ENCODE measurements at places on chromosomes 3 and 15.

DNA sequence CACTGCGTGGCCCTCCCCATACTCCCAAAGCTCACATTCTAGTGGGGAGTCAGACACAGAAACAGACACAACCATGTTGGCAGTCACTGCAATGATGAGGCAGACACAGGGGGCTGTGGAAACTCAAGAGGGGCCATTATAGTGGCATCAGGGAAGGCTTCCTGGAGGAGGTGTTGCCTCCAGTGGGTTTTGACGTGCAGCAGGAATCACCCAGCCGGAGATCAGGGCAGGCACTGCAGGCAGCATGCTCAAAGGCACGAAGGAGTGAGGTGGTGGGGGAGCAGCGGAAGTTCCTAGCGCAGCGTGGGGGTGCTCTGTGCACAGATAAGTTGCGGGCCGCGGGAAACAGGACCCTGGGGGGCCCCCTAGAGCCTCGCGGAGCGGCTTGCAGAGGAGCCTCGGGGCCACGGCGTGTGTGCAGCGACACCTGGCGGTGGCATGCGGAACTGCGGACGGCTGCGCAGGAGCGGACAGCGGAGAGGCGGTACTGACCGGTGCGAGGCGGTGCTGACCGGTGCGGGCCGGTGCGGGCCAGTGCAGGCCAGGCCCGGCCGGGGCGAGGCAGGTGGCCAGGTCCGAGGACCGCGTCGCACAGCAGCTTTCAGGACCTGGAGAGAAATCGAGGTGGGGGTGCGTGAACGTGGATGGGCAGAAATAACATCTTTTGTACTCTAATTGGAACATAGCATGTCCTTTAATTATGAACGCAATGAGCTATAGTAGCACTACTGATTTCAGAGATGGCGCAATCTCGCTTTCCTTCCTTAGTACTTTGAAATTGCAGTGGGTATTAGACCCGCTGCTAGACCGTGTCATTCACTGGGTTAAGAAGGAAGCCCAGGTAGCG lies 101.5 kb downstream of the FBLN2 start:
- peak; percentile 97 for DNase-seq

DNA sequence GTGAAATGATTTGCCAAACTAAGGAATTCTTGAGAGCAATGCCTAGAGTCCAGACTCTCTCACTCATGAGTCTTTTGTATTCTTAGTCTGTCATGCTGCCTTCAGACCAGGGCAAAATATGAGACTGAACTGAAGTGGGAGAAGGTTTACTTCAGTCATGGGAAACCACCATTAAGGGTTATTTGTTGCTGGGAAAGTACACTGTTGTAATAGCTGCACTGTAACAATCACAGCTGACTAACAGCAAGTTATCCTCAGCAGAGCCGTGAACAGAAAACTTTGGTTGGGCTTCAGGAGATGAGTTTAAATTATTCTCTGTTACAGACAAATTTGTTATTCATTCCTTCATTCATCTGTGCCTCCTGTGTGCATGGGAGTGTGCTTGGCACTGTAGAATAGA lies 258.5 kb downstream of the ROBO2 start:
- no peak for DNase-seq

DNA sequence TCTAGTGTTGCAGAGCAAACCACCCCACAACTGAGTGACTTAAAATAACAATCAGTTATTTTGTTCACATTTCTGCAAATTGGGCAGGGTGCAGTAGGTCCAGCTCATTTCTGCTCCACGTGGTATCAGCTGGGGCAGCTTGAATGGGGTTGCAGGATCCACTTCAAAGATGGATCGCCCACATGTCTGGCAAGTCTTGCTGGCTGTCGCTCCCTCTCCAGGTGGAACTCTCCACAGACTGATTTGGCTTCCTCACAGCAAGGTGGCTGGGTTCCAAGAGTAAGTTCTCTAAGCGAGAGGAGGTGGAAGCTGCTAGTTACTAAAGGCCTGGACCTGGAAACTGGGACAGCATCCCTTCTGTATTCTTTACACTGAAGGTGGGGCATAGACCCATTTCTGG lies 213.3 kb downstream of the SLC9A9 start:
- DNase-seq, result no peak

DNA sequence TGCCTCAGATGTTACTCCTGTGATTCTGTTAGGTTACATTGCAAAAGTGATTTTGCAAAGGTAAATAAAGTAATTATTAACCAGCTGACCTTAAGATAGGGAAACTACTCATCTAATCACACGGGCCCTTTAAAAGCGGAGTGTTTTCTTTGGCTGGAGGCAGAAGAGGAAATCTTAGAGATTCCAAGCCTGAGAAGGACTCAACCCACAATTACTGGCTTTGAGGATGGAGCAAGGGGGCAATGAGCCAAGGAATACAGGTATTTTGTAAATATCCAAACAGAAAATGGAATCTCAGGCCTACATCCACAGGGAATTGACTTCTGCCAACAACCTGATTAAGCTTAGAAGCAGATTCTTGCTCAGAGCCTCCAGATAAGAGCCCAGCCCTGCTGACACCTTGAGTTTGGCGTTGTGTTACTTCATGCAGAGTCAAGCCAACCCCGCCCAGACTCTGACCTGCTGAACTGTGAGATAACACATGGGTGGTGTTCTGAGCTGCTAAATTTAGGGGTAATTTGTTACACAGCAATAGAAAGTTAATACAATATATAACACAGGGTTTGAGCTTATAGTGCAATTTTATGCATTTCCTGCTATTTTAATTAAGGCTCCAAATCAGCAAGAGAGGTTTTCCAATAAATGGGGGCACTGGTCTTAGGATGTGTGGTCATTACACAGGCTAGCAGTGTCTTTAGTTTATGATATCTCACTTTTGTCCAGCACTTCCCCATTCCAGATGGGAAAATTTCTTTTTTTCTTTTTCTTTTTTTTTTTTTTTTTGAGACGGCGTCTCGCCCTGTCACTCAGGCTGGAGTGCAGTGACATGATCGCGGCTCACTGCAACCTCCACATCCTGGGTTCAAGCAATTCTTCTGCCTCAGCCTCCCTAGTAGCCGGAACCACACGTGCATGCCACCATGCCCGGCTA lies 19.5 kb downstream of the NFKBIZ start:
- no peak for DNase-seq

- DNase-seq, result no peak
Measured at GRCh38 chr3:19598870-19599269, 335.1 kb downstream of the EFHB start.

- no peak for DNase-seq
Measured at GRCh38 chr15:53226559-53226958, 436.4 kb upstream of the ONECUT1 start.

- DNase-seq, result no peak
Measured at GRCh38 chr3:50612234-50612882, 784 bp upstream of the CISH start.

GRCh38 chr3:100590114-100590839 lies 19.1 kb upstream of the ADGRG7 start:
- peak; percentile 57 for DNase-seq

GRCh38 chr3:63926309-63926708 lies 14.1 kb upstream of the SCAANT1 start:
- no peak for DNase-seq

- DNase-seq, result no peak
Measured at GRCh38 chr15:29091666-29092065, 178.0 kb downstream of the NSMCE3 start.

DNA sequence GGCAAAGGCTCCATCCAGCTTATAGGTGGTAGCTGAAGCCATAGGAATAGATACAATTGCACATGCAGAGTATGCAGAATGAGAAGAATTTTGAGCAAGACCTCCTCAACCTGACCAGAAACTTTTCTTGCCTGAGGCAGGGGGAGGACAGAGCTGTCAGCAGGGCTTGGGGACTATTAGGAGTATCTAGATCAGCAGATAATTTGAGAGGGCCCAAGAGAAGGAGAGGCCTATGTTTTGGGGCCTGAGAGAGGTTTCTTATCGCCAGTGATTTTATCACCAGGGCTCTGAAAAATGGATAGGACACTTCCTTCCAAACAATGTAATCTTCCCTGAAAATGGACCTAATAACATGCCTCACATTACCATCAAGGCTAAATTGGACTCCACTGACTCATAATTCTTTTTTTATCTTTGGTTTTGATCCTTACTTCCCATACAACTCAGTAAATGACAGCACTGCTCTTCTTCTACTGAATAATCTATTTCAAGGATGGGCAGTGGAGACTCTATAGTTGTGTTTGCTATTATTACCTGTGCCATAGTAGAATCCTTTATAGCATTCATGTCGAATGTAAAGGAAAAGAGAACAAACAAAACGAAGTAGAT lies 15.8 kb upstream of the RAMAC start:
- DNase-seq, result no peak

- DNase-seq, result peak; percentile 16
Measured at GRCh38 chr3:156449710-156450574, 105.0 kb downstream of the SSR3 start.

DNA sequence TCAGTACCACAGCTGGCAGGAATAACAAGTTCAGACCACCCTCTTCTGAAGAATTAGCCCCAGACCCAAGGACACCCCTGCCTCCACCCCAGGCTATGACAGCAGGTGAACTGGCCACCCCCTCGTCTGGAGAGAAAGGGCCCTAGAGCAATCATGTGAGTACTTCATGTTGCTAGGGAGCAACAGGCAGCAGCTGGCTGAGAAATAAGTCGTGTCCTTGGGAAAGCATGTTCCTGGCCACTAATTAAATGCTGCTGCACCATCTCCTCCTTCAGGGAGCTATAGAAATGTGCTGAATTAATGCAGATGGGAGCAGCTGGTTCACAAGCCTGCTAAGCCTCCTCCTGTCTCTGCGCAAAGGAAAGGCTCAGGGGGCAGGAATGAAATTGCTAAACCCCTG lies 31.5 kb downstream of the MRPS11 start:
- no peak for DNase-seq
